Activated T-helper 1 cell treated with anti-CD3 and anti-CD28 coated beads, Interleukin-2, amount 50 U/mL, for 16 hours (primary cell): ENCODE measurements at places on chromosomes 12 and 14.

GRCh38 chr14:75877884-75878283 is 103.9 kb downstream of the TGFB3 start:
- no peak for DNase-seq

DNA sequence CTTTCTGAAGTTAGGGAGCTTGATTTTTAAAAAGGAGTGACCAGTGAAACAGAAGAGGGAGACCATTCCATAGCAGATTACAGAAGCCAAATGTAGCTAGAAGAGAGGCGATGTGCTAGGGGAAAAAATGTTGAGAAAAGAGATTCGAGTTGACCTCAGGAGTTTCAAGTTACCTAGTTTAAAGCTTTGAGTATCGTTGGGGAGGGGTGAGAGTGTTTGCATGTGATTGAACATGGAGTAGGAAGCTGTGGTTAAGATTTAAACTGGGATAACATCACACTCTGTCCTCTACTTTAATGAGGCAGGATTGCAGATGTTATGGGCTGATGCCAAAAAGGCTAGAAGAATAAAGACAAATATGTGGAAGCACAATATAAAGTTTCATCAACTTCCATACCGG is 3.7 kb downstream of the LETMD1 start:
- no peak for DNase-seq

DNA sequence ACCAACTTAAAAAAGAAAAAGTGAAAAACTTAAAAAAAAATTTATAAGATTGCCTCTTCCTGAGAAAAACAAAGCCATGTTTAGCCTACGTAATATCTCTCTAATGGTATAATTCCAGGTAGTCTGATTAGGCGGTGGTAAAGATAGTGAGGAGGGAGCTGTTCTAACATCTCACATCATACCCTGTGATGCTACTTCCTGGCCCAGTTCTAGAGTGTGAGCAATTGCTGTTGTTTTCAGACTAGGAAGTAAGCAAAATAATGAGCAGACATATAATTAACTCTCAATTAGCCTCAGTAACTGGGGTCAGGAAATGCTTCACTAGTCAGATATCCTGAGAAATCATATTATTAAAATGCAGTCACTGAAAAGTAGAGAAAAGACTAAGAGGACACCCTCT is 113.9 kb downstream of the PHLDA1 start:
- no peak for DNase-seq

- no peak for DNase-seq
Observed at GRCh38 chr12:112851024-112851777, 55.6 kb upstream of the OAS1 start.

GRCh38 chr12:62618319-62618718 is 151.7 kb downstream of the MON2 start:
- no peak for DNase-seq

DNA sequence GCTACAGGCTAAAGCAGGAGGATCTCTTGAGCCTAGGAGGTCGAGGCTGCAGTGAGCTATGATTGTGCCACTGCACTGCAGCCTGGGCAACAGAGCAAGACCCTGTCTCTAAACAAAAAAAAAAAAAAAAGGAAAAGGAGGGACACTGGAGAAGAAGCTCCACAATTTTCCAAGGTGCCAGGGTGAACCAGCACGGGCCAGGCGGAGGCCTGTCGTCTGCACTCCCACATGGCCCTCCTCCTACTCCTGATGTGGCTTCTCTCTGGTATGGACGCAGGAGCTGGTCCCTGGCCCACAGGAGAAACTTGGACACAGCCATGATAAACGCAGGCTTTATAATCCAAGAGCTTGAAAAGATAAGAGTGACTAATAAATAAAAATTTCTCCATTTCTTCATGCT is 341.2 kb downstream of the CACNA1C start:
- DNase-seq, result no peak

DNA sequence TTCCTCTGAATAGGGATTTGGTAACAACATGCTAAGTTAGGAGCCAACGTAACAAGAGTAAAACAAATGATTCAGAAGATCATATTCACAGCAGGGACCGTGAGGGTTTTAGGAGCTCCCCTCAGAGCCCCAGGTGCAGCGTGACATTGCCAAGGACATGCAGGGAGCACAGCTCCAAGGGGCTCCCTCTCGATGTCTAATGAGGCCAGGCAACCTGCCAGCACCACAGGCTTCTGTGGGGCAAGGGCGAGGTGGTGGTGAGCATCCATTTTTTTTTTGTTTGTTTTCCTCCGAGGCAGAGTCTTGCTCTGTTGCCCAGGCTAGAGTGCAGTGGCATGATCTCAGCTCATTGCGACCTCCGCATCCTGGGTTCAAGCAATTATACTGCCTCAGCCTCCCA is 95.1 kb upstream of the PTPRB start:
- DNase-seq, result no peak

GRCh38 chr14:105099778-105100177 is 34.5 kb upstream of the GPR132 start:
- no peak for DNase-seq

DNA sequence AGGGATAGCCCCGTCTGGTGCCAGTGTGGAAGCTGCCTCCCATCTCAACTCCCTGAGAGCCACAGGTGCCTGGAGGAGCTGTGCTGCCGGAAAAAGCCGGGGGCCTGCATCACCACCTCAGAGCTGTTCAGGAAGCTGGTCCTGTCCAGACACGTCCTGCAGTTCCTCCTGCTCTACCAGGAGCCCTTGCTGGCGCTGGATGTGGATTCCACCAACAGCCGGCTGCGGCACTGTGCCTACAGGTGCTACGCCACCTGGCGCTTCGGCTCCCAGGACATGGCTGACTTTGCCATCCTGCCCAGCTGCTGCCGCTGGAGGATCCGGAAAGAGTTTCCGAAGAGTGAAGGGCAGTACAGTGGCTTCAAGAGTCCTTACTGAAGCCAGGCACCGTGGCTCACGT is 25.5 kb upstream of the P2RX4 start:
- no peak for DNase-seq

DNA sequence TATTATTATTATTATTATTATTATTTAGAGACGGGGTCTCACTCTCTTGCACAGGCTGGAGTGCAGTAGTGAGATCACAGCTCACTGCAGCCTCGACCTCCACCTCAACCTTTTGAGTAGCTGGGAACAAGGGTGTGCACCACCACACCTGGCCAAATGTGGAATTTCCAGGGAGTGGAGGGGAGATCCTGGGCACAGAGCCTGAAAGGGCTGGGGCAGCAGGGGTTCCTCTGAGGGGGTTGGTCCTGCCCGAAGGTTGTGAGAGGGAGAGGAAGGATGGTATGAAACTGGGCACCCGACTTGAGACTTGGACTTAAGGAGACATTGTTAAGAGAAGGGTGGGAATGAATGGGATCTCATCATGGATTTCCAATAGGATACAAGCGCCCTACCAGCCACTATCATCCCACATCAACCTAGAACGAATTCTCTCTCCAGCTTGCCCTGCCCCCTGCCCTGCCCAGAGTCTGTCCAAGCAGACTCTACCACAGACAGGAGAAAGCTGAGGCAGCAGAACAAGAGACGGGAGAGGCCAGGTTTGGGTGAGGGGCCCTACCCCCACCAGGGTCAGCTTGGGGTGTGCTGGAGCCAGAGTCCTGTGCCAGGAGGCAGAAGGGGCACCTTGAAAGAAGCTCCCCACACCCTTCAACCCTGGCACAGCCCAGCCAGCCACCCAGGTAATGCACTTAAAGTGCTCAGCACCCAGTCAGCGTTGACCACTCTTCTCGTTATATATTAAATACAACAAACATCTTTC is 2.4 kb upstream of the DYNC1H1 start:
- no peak for DNase-seq

DNA sequence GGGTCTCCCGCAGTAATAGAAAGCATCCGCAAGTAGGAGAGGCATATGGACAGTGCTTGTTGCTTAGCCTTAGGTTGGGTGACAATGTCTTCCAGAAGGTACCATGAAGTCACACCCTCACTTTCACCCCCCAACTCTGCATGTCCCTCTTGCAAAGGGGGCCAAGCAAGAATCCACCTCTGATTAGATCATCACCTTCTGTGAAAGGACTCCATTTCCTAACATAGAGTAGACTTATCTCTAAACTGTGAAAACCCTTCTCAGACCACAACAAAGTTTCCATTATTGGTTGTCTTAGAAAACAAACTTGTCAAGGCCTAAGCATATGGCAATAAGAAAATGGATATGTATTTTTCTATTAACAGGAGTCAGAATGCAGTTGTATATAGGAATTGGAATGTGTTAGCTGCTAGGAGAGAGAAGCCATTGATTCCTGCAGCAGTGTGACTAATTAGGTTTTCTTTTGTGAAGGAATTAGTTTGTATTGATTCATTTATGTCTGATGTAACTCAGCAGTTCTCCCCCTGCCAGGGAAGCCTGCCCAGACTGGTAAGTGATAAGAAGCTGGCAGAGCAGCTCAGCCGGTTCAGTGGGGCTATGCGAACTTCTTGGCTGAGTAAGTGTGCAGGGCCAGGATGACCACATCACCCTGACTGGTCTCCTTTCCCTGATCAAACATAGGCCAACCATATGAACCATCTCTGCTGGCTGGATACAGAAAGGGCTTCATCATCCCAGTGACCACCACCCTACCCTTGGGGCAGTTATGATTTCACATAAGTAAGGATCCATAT is 107.3 kb upstream of the CCDC196 start:
- no peak for DNase-seq

GRCh38 chr12:63898764-63899337 is 54.4 kb downstream of the SRGAP1 start:
- no peak for DNase-seq

DNA sequence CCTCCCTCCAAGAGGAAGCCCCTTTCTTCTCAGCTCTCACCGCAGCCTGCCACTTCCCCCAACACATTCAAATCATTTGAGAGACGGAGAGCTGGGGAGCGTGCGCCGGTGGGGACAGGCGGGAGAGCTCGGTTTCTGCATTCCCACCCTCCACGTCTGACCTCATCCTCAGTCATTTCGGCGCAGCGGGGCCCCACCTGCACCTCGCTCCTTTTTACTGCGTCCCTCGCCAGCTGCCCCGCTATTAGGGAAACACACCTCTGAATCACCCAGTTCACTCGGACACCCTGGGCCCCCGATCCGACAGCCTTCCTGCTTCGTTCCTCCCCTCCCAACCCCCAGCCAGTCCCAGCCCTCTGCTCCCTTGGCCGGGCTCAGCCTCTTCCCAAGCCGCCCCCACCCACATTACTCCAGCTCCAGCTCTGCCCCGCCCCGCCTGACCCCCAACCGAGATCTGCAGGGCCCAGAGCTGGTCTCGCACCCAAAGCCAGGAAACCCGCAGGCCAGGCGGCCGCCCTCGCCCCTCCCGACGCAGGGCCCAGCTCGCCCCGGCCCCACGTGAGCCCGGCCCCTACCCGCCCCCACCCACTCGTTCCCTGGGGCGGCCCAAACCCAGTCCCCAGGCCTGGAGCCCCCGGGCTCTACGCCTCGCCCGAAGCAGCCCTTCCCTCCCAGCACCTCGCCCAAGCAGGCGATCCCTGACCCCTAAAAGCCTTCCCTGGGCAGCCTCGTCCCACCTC is 783 bp downstream of the CORO1C start:
- no peak for DNase-seq

DNA sequence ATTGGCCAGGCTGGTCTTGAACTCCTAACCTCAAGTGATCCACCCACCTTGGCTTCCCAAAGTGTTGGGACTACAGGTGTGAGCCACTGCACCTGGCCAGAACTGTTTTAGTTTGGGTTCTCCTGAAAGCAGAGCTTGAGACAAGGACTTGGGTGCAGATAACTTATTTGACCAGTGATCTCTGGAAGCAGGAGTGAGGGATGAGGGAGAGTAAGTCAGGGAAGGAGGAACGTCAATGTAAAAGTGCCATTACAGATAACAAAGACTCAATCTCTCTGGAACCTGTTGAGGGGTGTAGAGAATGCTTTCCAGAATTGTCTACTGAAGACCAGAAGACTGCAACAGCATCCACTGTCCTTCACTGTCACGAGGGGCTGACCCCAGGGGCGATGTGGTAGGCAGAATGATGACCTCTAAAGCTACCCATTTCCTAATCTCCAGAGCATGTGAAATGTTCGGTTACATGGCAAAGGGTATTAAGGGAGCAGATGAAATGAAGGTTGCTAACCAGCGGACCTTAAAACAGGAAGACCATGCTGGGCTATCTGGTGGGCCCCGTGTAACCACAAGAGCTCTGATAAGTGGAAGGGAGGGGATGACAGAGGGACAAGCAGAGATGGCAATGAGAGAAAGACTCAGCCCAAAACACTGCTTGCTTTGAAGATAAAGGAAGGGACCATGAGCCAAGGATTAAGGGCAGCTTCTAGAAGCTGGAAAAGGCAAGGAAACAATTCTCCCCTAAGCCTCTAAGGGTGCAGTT is 207.8 kb downstream of the RBM19 start:
- DNase-seq, result no peak

DNA sequence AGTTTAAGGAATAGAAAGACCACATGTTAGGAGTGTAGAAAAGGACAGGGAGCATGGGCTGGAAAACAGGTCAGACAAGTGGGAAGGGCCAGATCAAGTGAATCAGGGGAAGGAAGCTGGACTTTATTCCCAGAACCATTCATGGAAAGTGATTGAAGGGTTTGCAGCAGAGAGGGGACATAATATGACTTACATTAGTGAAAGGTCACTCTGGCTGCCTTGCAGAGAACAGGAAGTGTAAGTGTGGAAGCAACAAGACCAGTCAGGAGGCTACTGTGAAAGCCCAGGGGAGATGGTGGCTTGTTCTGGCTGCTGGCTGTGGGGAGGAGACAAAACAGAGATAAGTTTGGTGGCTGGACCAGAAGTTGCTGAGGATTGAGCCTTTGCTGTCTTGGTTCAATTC is 69.1 kb downstream of the VCPKMT start:
- no peak for DNase-seq

DNA sequence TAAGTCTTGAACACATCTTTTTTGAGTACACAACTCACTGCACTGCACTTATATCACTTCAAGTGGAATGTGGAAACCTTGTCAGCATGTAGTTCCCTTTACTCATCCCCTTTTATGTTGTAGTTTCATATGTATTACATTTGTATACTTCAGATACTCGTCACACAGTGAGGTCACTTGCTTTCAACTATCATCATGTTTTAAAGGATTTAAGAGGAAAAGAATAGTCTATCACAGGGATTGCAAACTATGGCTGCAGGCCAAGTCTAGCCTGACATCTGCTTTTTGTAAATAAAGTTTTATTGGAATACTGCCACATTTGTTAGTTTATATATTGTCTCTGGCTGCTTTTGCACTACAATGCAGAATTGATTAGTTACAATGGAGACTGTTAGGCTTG is 24.3 kb downstream of the CNOT2 start:
- no peak for DNase-seq

- no peak for DNase-seq
Observed at GRCh38 chr14:96571311-96571710, 69.1 kb downstream of the PAPOLA start.

DNA sequence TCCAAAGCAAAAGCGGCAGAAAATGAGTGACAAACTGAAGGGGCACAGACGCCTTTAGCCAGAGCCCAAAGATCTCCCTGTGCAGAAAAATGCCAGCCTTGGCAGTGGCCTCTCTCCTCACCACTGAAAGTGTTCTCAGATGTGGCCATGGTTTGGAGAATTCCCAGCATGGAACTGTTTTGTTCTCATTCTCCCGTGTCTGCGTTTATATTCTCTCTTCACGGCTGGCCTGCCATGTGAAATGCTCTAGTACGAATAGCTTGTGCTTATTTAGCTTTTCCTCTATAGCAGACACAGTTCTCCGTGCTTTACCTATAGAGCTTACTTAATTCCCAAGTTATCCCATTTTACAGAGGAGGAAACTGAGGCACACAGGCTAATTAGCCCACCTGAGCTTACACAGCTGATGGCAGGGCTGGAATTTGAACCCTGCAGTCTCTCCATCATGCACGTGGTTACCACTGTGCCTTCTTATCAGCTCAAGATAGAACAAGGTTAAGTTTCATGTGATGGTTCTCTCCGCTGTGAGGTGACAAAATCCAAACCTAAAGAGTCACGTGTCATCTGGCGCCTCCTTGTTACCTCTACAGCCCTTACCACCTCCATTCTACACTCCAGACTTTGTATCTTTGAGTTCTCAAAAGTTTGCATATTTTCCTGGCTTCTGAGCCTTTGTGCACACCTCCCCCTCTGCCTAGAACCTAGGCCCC is 141.6 kb downstream of the GCH1 start:
- no peak for DNase-seq
